ENCODE measurements at places on chromosomes 7 and 10.

- DNase-seq, result no peak
These were observed 25.1 kb downstream of the HDAC9 start for GRCh38 chr7:18520450-18521235.

DNA sequence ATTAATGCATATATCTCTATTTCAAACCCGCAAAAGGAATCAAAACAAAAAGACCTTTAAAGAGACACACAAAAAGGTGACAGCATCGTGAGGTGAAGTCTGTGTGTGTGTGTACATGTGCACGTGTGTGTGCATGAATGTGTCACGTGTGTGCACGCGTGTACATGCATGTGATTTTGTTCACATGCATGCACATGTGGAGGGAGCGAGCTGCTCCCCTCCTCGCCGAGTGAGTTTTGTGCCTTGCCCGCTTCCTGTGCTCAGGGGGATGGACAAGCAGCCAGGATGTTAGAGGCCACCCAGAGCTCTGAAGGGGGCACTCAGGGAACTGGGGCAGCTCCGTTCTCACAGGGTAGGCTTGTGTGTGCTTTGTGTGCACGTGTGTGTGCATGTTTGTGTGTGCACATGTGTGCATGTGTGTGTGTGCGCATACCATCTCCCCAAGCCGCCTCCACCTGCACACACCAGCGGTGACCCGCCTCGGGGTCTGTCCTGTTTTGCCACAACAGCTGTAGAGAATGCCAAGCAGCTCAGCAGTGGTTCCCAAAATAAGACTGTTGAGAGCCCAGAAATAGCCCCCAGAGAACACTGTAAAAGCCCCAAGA, 191.2 kb downstream of the PTPRN2 start:
- DNase-seq, result no peak

DNA sequence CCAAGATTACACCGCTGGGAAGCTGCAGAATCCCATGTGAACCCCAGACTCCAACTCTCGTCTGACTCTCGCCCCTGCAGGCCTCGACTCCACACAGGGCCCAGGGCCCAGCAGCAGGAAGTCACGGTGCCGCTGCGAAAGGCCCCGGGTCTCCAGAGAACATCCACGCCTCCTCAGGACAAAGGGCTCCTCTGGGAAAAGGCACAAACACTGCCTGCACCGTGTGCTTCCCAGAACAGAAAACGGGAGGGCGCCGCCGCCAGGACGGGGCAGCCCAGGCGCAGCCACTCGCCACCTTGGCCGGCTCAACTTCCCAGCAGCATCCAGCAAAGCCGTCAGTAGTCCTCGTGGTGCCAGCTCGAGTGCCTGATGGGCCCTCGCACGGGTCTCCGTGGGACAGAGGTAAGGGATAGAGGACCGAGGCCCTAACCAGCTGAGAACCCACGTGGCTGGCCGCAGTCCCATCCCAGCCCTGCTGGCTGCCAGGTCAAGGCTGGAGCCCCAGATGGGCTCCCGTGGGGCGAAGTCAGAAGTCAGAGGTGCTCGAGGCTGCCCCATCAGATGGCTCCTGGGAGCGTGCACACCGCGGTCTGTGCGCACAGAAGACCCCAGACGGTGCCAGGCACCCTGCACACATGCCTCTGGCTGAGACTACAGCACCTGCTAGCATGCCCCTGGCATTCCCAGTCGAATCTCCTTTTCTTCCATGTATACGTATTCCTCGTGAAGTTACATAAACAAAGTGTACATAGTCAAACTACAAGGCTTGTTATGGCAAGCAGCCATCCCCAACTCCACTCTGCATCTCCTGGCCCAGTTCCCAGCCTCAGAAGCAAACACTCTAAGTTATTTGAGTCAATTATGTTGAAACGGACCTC, 60.2 kb downstream of the MAD1L1 start:
- peak; percentile 72 for DNase-seq

DNA sequence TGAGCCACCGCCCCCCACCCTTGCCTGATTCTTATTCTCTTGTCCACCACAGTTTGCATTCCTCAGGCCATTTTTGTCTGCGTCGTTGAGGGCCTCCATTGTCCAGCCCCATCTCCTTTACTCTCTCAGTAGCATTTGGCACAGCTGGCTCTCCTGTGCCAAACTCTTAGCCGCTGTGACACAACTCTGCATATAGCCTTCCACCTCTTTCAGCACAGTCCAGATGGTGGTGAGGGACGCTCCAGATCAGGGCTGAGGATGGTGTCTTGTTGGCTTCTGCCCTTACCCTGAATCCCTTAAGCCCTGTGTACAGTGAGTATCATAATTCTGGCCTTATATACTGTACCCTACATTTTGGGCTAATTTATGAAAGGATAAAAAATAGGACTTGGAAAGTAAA, 45.6 kb downstream of the BMPR1A start:
- DNase-seq, result no peak

- no peak for DNase-seq
These were observed 2.7 kb downstream of the SSMEM1 start for GRCh38 chr7:130210181-130210935.

- DNase-seq, result no peak
These were observed 134.3 kb downstream of the ACTR3B start for GRCh38 chr7:152893801-152894294.

- no peak for DNase-seq
These were observed 84.2 kb upstream of the KIF5B start for GRCh38 chr10:32140403-32140802.

GRCh38 chr7:131098527-131098926, 229.1 kb upstream of the MKLN1 start:
- no peak for DNase-seq

- no peak for DNase-seq
These were observed 1.3 kb downstream of the ZNRF2 start for GRCh38 chr7:30285536-30286284.

- no peak for DNase-seq
These were observed 638.2 kb upstream of the IGFBP3 start for GRCh38 chr7:46559194-46559832.

- DNase-seq, result no peak
These were observed 41.2 kb upstream of the GPR22 start for GRCh38 chr7:107428642-107429041.

DNA sequence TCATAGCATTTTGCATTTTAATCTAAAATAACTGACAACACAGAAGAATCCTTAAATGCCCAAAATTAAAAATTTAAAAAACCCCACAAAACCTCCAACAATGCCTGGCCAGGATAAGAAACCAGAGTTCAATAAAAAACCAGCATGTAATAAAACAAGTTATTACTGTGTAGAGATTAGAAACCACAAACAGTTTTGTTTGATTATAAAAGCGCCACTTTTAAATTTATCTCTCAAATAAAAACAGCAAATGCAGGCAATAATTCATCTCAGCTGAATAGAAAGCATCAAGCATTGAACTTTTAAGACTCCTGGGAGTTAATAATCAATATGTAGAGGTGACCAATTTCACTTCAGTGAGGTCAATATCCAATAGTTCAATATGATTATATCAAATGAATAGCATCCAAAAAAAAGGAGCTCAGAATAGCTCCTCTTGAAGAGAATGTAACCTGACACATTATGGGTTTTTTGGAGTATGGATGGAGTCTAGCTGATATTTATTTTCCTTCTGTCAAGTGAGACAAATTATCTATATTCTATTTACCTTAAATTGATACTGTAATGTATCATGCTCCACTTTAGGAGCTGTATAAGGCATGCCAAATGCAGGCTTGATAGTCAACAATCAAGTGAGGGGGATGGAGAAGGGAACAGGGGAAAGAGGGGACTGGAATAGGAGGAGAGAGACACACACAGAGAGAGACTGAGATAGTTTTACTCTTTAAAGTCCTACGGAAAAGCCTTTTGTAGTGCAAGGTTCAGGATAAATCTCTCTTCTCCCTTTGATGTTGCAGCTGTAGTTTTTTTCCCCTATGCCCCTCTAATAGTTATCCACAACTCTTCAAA, 130.9 kb downstream of the RSU1 start:
- DNase-seq, result no peak

DNA sequence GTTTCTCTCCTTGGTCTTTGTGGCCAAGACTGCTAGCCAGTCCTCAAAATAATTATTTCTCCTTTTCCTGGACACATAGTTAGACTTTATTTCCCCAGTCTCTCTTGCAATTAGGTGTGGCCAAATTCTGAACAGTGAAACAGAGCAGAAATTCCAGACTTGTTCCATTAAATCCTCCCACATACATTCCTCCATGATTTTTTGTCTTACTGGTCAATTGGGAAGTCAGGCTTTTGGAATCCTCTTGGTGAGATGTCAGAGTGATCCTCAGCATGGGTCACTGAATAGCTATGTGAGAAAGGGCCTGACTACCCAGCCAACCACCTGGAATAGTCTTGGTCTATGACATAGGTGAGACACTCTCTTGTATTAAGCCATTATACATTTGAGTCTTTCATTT, 164.2 kb downstream of the DGKI start:
- DNase-seq, result no peak

Data from renal pelvis (tissue), 12 donors.